ENCODE measurements at places on chromosomes 2 and 18. TPM values are rescaled to one million over a fixed set of nuclear protein-coding genes. Genes with fewer than 3 reads are reported as not detected.

DNA sequence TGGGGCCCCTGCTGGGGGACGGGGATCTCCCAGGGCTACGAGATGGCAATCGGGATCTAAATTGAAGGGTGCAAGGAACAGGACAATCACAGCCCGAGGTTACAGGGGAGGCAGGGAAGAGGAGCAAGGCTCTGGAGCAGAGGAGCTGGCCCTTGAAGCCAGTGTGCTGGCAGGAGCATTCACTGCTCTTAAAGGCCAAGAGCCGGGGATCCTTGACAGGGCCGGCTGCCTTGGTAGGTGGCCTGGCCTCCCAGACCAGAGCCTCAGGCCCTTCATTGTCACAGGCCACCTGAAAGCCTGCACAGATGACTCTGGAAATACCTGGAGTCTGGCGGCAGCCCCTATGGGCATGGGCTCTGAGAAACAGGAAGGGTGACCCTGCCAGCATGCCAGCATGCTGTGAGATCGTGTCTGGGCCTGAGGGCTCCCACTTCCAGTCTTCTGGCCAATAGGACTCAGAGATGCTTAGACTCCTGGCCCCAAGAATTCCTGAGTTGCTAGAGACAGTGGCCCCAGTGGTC is 38.7 kb downstream of the PDIA6 start:
- no peak for DNase-seq

FN1 gene
- total RNA-seq, result 89.6 TPM

DNA sequence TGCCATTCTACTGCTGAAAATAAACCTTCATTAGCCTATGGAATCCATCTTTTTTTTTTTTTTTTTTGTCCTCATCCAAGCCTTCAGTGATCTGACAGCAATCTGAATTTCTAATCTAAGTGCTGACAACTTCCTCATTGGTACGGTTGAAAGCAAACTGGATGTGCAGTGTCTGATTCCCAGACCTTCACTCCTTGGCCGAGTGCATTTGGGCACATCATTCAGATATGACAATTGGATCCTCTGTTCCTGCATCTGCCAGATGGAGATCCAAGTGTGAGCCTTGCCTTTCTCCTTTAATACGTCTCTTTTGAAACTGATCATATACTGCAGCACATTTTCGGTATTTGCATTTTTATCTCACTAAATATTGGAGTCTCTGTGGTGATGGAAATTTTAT is 713.1 kb downstream of the DCDC2C start:
- DNase-seq, result no peak

IL36B gene
- total RNA-seq, result not detected

- no peak for DNase-seq
These were observed 52.4 kb downstream of the MYO5B start for GRCh38 chr18:50142441-50143120.

GRCh38 chr2:62998949-62999348 is 51.7 kb upstream of the OTX1 start:
- DNase-seq, result no peak

GRCh38 chr2:157271590-157272203 is 14.2 kb downstream of the GALNT5 start:
- DNase-seq, result no peak

GRCh38 chr2:55314985-55315384 is 46.0 kb upstream of the MTIF2 start:
- no peak for DNase-seq

DNA sequence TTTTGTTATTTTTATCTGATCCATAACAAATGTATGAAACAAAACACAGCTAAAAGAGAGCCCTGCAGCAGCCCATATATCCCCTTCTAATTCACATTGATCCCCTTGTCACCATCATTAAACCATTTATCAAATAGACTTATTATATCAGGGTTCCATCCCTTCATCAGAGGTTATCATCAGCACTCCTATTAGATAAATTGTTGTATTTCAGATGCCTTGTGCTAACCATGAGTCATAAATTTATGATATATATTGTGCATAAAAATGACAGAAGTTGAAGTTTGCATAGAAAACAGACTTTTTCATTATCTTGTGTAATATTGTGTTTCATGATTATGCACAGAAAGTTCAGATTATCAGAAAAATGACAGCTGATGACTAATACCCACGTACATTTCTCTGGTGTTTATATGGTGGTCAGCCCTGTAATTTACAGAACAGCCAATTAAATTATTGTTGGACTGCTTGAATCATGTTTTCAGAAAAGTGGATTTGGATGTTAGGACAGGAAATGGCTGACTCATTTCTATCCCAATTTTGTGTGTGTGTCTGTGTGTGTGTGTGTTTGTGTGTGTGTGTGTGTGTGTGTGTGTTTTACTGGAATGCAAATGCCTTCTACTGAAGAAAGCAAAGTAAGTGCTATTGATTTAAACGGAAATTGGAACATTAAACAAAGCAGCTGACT is 80.9 kb downstream of the PPP1R1C start:
- DNase-seq, result no peak

- DNase-seq, result no peak
These were observed 519.1 kb downstream of the RNF144A start for GRCh38 chr2:7436096-7436906.

DNA sequence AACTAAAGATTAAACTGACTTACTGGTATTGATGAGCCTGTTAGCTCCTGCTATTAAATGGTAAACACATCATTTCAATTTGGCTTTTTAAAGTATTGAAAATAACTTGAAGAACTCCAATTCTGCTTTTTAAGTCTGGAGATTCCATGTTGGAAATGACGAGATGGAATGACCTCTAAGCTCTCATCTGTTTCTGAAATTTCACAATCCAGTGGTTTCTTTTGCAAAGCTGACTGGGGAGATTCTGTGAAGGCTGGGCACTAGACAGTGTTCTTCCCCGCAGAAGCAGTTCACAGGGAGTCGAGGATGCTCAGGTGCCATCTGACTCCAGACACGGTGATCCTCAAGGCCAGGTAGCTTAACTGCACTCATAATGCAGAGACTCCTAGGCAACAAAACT is 44.7 kb downstream of the DHRS9 start:
- no peak for DNase-seq

RFTN2 gene
- total RNA-seq, result 20.6 TPM

CAD gene
- total RNA-seq, result 117 TPM

- DNase-seq, result no peak
These were observed 51.3 kb upstream of the LTBP1 start for GRCh38 chr2:32895424-32895823.

CHCHD5 gene
- 29.4 TPM for total RNA-seq

- no peak for DNase-seq
These were observed 770 bp downstream of the UPP2 start for GRCh38 chr2:158102446-158102845.

- no peak for DNase-seq
These were observed 223.4 kb upstream of the SMAD2 start for GRCh38 chr18:48153613-48154481.

GRCh38 chr2:111896576-111896975 is 1.8 kb upstream of the MERTK start:
- no peak for DNase-seq

- no peak for DNase-seq
These were observed 4.0 kb downstream of the CHRNG start for GRCh38 chr2:232543491-232543890.

GRCh38 chr18:28177828-28178635 is 1.1 kb upstream of the CDH2 start:
- peak; percentile 73 for DNase-seq

DNA sequence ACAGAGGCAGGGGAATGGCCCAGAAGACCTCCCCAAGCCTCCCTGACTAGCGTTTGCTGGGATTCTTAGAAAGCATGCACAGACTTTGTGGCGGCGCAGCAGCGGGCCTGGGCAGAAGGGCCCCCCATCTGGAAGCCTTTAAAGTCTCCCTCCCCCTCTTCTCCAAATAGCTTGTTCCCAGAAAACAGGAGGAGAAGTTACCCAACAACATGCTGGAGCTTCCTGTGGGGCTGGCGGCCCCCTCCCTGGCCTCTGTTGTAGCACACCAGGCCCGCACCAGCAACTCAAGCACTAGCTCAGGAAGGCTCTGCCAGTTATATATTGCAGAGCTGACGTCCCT is 334.8 kb downstream of the DYSF start:
- no peak for DNase-seq

COL4A4 gene
- total RNA-seq, result 0.16 TPM

GRCh38 chr2:82198809-82199492 is 1894.4 kb upstream of the LRRTM1 start:
- no peak for DNase-seq

DNA sequence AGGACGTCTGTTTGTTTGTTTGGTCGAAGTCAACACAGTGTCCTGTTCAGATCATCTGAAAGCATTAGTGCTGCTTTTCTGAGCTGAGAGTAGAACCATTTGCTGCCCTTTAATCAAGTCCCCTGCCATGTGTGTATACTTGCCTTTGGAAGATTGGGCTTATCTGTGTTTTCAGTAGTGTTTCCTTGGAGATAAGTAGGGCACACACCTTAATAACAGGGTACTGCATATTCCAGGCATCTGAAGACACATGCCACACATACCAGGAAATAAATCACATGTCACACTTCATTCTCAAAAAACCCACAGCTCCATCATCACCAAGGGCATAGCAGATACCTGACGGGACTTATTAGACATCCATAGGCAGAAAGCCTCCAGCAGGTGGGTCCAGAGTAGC is 157.4 kb downstream of the SOX11 start:
- no peak for DNase-seq

DNA sequence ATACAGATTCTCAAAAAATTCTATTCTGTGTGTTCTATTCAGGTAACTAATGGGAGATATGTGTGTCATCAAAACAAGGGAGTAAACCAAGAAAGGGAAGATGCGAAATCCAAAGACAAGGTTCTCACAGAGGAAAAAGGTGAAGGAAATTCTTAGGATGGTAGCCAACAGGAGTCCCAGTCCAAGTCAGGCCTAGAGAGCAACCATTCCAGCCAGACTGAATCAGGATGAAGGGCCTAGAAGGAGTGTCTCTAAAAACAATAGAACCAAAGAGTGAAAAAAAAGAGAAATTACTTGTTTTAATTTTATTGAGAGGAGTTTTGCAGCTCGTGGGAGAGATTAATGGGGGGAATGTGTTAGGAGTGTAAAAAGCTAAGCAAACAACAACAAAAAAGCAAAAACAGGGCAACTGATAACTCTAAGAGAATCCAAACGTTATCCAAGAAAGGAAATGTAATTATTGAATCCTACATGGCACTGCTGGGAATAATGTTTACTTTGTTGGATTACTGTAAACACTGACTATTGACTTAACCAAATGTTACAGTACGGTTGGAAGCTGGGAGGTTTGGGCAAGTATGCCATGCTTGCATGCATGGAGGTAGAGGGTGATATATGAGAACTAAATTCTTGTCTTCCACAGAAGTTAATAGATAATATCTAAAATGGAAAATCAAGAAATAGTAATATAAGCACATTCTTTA is 12.3 kb downstream of the MAP3K20 start:
- no peak for DNase-seq

DSG2 gene
- 18.4 TPM for total RNA-seq

DNA sequence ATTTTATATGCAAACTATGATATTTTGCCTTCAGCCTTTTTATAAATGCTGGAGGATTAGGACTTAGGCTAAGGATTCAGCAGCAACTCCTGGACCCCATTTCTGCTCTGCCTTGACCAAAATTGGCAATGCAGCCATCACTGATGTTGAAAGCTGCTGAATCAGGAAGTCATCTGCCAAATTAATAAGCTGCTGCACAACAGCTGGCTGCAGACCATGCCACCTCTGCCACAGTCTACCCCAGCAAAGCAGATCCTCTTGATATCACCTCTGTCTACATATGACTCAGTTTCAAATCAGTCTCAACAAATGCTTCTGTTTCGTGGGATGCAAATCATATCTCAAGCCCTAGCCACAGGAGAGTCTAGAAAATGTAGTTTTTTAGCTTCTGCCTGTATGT is 7.1 kb upstream of the SOS1 start:
- DNase-seq, result no peak

- DNase-seq, result no peak
These were observed 12.7 kb downstream of the COL3A1 start for GRCh38 chr2:188986839-188987238.

DNA sequence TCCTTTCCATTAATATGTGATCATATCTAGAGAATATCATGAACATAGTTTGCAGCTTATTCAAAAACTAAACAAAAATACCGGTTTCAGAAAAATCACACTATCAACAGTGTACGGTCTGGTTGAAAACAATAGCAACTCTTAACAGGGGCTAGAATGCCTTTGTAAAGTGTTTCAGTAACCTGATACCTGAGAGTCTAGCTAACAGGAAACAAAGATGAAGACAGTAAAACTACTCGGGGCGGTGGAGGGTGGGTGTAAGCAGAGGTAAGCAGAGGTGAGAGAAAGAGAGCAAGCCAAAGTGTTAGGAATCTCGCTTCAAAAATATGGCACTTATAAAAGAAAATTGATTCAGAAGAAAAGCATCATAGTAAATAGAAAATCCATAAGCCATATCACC is 109.0 kb upstream of the RGPD4 start:
- DNase-seq, result no peak

DNA sequence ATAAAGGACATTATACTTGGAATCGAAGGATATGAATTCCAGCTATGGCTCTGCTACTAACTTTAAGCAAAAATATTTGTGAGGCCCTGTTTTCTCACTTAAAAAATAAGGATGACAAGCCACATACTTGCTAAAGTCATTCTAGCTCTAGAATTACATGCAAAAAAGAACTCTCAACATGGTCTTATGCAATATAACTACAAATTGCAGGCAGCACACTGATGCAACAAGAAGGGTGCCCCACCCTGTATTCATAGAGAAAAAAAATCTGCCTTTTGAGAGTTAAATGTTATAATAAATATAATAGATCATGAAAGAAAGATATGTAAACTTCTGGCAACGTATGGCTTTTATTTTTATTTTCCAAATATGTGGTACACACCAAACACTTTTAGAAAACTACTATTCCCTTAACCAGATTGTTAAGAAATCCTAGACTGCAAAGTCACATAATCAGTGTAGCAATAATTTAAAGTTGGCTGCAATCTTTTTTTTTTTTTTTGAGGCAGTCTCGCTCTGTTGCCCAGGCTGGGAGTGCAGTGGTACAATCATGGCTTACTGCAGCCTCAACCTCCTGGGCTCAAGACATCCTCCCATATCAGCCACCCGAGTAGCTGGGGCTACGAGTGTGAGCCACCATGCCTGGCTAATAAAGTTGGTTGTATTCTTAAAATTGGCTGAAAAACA is 40.2 kb upstream of the WDSUB1 start:
- DNase-seq, result no peak

CTIF gene
- total RNA-seq, result 46.7 TPM

- DNase-seq, result peak; percentile 43
These were observed 847 bp downstream of the SERPINE2 start for GRCh38 chr2:224038049-224038829.

- no peak for DNase-seq
These were observed 12.8 kb downstream of the TANK start for GRCh38 chr2:161172901-161173540.

DNA sequence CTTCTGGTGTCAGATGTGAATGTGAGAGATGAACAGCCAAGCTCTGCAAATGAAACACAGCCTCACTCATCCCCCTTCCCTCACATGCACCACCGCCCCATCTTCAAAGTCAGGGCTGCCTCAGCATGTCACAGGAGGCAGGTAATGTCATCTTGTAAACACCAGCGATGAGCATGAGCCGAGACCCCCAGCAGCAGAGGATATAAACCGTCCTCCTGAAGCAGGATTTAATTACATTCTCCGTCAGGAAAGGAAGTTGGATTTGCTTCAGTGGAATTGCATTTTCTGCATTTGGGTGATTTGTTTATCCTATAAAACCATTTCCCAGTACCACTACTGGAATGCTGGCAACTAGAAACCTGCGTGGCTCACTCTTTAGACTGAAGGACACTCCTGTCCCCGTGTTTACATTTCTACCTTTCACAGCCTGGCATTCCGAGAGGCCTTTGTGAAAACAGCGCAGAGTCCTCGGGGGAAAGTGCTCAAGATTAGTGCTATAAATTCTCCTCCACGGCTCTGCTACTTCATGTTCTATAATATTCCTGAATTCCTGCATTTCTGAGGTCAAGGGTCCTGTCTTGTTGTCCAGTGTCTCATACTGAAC is 619.2 kb downstream of the IRS1 start:
- DNase-seq, result no peak

RANBP2 gene
- total RNA-seq, result 73.9 TPM

All from neural crest cell (in vitro differentiated cells).